ENCODE measurements at places on chromosomes 7 and 10.

DNA sequence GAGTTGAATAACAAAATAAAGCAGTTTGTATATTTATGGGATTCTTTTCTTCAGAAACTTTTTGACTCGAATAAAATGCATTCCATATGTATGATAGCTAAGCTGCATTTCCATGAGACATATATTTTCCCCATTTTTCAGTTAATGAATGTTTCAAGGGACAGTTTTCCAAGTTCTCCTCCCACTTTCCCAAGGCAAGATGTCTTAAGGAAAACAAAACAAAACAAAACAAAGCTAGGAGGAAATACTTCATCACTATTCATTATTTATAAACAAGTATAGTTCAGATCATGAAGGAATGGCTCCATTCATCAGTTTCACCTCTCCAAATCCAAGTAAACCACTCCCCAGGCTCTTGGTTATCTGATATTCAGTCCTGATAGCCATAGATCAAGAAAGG, 261.0 kb downstream of the WDR11 start:
- DNase-seq, result no peak

DNA sequence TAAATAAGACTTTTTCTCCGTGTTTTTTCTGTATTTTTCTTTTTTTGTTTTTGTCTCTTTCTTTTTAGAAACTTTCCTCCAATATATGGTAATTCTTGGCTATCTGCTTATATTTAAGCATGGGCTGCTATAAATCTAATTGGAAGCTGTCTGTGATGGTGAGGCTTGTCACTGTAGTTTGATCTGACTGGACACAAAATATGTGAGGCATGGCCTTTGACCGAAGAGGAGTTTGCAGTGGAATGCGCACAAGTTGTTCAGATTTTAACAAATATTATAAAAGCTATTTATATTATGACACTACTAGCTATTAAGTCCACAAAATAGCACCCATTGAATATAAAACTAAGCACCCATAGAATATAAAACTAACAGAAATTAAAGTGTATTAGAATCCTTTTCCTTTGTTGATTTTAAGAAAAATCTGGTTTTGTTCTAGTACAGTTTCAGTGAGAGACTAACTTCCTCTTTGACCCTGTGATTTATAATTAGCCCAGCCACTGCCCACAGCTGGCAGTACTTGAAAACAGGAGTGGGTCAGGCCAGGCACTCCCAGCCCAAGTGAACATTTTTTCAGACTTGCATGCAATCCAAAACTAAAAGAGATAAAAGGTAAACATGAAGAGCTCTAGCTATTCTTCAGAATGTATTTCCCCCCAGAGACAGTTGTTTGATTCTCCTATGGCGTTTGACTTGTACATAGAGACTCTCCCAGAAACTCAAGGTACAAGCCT, 69.9 kb upstream of the FGL2 start:
- no peak for DNase-seq

GRCh38 chr10:124716369-124716768, 27.8 kb downstream of the FAM53B start:
- no peak for DNase-seq

GRCh38 chr10:14491811-14492210, 161.1 kb upstream of the FRMD4A start:
- DNase-seq, result no peak

DNA sequence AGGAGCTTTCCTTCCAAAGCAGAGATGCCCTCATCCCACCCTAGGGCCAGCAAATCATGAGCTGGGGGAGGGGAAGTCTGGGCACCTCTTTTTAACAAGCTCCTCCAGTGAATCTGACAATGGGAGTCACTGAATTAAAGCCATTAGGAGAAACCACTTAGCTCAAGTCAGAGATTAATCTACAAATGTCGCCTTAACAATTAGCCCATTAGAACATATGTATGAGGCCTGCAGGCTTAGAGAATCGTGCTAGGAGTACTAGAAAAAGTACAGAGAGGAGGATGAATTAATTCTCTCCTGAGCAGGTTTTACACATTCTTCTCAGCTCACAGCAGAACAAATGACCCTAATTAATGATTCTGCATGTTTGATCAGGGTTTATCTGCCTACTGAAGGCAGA, 381.3 kb downstream of the KCNMA1 start:
- no peak for DNase-seq

DNA sequence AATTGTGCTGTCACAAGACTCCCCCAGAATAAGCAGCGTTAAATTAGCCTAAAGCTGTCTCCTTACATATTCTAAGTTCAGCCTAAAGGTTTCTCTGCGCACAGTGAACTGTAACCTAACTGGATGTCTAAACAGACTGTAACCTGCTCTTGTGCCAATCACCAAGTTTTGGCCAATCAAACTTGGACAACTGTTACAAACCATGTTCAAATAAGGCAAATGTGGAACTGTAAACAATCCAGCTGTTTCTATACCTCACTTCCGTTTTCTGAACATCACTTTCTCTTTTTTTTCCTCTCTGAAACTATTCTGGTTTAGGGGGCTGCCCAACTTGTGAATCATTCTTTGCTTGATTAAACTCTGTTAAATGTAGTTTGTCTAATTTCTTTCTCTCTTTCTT, 252.2 kb upstream of the HABP2 start:
- DNase-seq, result no peak

GRCh38 chr10:11280187-11280932, 262.7 kb downstream of the CELF2 start:
- no peak for DNase-seq

GRCh38 chr7:158313931-158314330, 273.7 kb downstream of the PTPRN2 start:
- no peak for DNase-seq

GRCh38 chr7:116708861-116709260, 36.9 kb downstream of the MET start:
- no peak for DNase-seq

DNA sequence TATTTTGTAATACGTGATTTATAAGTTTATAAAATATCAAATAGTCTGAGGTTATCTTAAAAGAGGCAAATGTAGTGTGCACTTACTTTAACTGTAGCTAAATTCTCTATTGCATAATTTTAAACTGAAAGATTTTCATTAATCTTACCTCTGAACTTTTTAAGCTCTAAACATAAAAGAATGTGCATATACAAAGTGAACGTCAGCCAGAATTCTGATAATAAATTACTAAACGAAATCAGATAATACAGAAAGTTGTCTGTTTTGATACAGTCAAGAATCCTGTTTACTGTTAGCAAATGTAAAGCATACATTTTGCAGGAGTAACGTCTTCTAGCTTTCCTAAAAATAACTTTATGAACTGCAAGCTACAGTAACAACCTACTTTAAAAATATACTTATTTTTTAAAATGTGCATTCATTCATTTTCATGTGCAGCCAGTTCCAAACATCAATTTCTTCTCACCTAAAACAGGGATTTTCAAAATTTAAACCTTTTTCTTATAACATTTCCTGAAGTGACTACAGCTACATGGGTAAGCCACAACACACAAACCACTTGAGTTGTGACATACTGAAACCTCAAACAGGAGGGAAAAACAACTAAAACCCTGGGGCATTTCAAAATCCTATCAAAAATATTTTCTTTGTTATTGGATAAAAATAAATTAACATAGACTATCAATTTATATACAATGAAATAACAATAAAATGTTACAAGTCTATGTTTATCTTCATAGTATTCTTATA, 92.7 kb downstream of the RNLS start:
- no peak for DNase-seq

GRCh38 chr7:85023066-85023712, 163.7 kb downstream of the SEMA3D start:
- no peak for DNase-seq

GRCh38 chr7:43170571-43170970, 58.1 kb downstream of the HECW1 start:
- no peak for DNase-seq

GRCh38 chr7:133795068-133795665, 332.0 kb upstream of the LRGUK start:
- DNase-seq, result no peak

DNA sequence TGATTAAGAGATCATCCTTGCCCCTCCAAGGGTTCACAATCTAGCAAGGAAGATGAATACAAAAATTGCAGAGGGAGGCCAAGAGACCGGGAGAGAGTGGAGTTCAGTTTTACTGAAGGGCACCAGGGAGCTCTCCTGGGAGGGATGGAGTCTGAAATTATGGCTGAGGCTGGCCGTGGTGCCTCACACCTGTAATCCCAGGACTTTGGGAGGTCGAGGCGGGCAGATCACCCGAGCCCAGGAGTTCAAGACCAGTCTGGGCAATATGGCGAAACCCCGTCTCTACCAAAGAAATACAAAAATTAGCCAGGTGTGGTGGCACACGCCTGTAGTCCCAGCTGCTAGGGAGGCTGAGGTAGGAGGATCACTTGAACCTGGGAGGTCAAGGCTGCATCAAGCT, 51.4 kb upstream of the MXI1 start:
- no peak for DNase-seq

DNA sequence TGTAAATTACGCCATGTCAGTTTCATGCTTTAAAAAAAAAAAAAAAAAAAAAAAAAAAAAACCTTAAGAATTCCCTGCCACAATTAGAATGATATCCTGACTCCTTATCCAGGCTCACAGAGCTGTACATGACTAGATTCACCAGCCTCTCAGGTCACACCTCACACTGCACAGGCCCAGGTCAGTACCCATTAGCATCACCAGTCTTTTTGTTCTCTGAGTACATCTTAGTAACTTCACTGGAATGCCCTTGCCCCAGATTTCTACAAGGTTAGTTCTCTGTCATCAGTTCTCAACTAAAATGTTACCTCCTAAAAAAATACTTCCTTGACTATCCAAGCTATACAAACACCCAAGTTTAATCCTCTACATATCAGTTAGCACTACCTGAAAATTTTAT, 211.0 kb downstream of the LRRN3 start:
- no peak for DNase-seq

DNA sequence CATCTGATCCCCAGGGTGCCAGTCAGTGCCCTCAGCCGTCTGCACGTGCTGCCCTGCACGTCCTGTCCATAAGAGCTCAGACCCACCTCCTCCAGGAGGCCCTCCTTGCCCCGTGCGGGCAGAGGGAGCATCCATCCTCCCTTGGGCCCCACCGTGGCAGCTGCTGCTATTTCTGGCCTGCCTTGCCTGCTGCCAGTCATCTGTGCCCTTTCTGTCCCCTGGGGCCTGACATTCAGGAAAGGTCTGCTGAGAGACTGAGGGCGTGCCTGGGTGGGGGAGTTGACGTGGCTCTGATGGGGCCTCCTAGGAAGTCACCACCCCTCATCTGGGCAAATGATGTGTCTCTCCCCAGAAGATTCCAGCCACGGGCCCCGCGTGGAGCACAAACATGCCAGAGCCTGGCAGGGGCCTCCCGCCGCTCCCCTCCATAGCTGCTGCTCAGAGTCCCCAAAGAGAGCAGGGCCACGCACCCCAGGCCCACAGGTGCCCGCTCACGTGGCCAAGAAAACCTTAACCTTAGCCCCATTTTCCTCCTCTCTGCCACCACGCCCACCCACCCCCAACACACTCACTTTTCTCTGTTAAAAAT, 21.8 kb downstream of the DPYSL4 start:
- DNase-seq, result no peak

DNA sequence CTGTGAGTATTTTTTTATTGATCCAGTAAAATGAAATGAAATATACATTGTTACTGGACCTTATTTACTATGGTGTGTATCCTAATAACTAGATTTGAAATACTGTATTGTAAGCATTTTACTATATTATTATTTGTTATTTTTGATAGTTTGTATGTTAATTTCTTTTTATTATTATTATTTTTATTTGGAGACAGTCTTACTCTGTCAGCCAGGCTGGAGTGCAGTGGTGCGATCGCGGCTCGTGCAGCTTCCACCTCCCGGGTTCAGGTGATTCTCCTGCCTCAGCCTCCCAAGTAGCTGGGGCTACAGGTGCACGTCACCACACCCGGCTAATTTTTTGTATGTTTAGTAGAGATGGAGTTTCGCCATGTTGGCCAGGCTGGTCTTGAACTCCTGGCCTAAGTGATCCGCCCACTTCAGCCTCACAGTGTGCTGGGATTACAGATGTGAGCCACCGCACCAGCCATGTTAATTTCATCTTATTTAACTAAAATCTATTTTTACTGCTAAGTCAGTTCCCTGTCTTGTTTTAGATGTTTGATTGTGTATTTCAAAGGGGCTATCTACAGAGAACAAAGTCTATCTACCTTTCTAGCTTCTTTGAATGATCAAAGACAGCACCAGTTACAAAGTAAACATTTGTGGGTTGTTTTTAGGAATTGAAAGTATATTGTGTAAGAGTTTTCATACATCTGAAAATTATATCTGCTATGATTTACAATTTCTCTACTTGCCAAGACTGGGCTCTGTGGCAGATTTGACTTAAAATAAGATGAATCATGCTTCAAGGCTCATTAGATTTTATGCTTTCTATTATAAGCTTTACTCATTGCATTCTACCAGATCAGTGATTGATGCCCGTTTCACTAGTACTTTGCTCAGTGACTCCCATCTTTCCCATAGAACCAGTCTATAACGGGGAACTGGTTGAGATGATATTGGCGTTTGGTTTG, 41.6 kb downstream of the CDC123 start:
- no peak for DNase-seq

GRCh38 chr10:18254086-18254485, 113.9 kb downstream of the CACNB2 start:
- no peak for DNase-seq

DNA sequence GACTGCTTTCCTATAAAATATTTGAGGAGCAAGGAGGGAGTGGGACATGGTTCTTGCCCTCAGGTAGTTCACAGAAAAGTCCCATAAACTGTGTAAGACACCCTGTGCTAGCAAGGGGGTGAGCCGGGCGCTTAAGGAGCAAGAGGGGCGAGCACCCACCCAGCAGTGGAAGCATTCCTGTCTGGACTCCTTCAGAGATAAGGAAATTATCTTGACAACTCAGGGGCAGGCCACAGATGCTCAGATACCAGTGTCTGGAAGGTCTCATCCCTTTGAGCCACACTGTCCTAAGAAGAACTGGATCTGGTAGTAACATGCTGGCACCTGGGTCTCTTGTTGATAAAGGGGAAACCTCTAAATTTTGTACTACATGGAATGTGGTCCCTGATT, 54.1 kb downstream of the DAGLB start:
- DNase-seq, result no peak

DNA sequence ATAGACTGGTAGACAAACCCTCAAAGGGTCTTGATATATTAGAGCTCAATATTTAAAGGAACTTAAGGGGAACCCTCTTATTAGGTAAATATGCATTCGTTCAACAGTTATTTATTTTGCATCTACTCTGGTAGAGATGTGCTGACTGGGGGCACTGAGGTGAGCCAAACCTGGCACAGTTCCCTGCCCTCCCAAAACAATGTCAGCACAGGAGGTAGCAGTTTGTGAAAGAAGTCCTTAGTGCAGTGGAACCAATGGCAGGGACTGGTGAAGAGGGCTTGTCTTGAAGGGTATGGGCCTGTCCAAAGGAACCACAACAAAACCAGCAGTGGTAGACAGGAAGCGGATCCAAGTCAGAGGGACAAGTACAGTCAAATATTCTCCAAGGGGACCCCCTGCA, 32.6 kb upstream of the GPAM start:
- DNase-seq, result no peak

DNA sequence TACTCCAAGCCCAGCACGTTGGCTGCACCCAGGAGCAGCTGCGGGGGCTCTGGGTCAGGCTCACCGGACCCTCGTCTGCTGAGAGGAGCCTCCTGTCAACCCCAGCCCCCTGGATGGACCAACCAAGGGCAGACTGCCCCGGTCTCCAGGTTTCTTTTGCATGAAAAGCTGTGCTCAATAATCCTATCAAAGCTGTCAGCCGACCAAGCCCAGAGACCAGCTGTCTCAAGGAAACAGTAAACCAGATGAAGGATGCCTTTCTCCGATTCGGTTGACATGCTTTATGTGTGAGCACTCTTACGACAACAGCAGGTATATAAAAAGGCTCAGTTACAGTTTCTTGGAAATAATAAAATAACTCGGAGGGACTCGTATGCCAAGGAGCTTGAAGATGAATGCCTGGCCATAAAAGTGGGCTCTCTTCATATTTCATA, 71.6 kb upstream of the BAIAP2L1 start:
- DNase-seq, result no peak
